ENCODE measurements at places on chromosomes 6 and 20.

DNA sequence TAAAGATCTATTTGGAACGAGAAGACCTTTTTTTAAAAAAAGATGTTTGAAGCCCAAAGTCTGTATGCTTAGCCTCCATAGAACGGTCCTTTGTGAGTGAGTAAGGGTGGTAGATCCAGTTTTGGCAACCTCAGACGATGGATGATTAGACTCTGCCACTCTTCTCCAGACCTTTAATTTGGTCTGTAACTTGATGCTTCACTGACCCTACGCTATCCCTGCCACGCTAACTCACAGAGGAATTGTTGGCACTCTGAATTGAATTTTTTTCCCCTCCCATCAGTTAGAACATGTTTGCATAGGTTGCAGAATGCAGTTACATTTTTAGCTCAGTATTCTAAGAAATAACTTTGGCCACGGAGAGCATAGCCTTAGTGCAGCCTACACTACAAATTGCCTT, 15.8 kb upstream of the DEK start:
- no peak for DNase-seq

DNA sequence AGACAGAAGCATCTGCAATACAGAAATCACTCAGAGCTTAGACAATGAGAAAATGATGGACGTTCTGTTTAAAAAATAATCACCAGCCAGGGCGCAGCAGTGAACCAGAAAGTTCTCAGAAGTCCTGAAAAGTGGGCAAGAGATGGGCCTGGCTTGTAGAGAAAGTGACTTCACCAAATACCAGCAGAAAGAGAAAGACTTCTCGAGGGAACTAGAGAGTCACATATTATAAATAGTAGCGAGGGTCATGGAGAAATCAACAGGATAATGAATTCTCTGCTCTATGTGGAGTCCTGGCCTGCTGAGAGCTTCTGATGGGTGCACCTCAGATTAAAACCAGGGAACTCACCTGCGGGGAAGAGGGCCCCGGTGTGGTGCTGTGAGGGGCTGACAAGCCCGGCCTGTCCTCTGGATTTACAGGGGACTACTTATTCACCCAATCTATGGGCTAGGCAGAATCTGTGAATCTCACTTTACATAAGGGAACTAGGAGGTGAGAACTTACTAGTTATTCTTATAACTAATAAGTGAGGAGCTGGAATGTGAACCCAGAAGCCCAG, 5.6 kb upstream of the RAMACL start:
- DNase-seq, result no peak

DNA sequence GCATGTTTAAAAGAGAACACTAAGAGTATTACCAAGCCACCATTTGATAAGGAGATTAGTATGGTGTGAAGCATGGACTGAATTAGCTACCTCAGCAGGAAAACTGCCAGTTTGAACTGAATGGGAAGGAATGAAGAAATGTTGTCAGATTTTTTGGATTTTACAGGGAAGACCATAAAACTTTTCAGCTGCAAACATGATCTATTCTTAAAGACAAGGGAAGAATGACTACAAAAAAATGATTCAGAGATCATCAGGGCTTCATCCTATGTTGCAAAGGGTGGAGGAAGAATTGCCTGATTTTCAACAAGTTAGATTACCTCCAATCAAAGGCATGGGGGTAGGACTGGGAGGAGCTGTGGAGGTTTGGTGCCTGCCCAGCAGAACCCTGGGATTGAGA, 49.3 kb upstream of the MTRF1L start:
- no peak for DNase-seq

- no peak for DNase-seq
These were observed 8.1 kb downstream of the FYN start for GRCh38 chr6:111865049-111865585.

DNA sequence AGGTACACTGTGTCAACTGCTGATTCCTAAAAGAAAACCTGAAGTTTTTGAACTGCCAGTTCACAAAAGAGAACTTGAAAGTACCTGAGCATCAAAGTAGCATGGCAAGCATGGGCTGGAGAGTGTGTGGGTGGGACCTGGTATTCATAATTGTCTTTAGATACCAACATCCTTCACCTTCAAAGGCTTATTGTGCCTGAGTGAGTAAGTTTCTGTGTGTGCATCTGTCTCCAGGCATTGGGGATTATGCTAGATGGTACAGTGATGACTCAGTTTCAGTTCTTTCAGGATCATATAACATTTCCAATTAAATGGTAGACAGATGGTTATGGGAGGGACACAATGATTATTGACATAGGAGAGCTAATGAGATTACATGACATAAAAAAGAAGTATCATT, 238.5 kb downstream of the ZFAND3 start:
- DNase-seq, result no peak

DNA sequence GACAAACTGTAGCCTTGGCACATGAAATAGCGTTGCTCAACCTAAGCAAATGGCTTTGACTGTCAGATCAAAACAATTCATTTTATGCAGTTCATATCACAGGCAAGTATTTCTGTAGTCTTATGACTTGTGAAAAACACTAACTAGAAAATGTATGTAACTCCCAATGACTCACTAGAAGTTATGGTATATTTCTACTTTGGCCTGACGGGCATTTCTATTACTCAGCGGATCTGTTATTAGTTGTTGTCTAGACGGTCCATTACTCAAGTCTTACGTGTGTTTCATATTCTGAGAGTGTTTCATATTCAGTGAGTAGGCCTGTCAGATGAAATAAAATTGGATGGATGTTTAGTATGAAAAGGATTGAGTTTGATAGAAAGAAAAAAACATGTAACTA, 880.9 kb downstream of the PRIM2 start:
- no peak for DNase-seq

- no peak for DNase-seq
These were observed at the start of gene GPSM3 for GRCh38 chr6:32192608-32193039. GPSM3 (minus strand) TSS chr6:32192643; CDS start chr6:32192513, 130 bp downstream.

DNA sequence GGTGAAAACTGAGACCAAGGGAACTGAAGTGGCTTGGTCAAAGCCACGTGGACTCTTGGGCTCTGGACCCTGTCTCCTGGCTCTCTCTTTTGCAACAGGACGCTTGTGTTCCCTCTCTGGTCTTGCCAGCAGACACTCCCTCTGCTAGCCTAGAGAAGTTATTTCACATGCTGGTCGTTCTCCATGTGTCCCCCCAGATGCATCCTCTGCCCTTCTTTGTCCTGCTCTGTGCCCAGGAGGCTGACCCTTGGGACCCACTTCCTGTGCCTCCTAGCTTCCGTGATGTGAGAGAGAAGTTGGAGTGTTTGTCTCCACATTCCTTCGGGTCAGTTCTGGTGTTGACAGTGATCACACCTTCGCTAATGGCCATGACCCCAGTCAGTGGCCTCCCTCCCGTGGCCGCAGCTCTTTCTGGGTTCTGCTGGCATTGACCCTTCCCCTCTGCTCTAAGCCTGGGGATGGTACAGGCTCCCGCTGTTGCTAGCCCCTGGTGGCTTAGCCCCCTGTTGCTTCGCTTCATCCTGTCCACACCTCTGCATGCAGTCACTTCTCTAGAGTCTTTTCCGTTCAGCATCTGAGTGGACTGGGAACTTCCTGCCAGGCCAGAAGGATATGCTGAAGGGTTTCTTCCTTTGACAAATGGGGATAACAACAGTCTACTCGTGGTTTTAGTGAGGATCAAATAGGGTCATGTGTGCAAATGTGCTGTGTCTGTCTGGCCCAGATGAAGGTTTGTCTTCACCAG, 70.1 kb upstream of the BMP2 start:
- no peak for DNase-seq

GRCh38 chr6:3518356-3519190, 61.7 kb upstream of the SLC22A23 start:
- DNase-seq, result no peak

DNA sequence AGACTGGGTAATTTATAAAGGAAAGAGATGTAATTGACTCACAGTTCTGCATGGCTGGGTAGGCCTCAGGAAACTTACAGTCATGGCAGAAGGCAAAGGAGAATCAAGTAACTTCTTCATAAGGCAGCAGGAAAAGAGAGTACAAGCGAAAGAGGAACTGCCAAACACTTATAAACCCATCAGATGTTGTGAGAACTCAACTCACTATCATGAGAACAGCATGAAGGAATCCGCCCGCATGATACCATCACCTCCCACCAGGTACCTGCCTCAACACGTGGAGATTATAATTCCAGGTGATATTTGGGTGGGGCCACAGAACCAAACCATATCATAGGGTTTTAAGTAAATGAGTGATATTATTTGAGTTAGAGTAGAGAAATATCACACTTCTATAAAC, 189.3 kb downstream of the TSHZ2 start:
- DNase-seq, result no peak

DNA sequence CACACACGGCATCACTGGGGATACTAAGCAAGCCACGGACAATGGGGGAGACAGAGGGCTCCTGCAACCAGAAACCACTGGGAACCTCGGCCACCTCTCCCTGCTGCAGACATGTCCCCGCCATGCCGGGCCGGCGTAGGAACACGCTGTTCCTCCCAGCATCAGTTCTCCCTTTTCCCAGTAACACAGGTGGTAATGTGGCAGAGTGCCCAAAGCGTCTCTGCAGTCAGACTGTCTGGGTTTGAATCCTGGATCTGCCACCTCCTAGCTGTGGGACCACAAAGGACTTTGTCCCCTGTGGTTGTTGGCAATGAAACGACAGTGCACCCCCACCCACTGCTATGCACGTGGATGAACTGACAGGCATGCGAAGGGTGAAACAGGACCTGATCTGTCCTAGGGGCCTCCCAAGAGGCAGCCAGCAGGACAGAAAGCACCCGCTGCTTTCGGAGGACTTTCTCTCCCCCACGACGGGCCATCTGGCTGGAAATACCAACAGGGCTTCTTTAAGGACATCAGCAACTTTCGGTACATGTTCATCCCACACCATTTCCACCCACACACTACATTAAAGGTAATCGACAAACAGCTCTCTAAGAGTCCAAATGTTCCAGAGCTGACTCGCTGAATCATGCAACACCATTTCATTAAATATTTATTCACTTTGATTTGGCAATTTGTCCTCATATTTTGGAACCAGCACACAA, 74.1 kb downstream of the SULF2 start:
- no peak for DNase-seq

DNA sequence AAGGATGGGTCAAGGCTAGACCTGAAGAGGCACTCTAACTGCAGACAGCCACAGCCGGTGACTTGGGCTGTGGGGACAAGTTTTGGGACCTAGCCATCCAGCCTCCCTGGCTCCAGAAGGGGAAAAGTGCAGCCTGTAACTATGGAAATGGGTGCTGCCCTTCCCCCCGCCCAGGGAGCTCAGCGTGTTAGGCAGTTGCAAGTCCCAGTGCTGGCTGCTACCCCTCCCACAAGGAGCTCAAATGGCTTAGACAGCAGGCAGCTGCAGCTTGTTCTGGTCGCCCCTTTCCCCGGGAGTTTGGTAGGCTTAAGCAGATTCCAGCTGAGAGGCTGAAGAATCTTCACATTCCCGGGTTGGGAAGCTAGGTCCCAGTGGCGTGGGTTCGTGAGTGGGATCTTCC, 162.6 kb downstream of the FAM83B start:
- DNase-seq, result no peak

GRCh38 chr20:4064144-4064909, 49.0 kb upstream of the RNF24 start:
- no peak for DNase-seq

- no peak for DNase-seq
These were observed 10.2 kb upstream of the PRND start for GRCh38 chr20:4711511-4711910.

DNA sequence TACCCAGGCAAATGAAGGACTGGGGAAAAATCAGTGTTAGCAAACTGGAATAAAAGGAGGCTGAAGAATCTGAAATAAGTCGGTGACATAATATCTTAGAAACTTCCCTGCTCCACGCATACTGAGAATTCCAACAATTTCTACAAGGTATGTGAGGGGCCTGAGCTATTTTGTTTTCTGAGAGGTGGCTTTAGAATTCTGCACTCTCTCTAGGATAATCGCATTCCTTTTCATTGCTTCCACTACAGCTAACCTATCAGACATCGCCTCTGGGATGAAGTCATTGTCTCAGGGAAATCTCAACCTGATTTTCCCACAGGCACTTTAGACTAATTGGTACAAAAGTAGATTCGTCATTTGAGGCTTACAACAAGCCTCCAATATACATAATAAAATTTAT, 740.8 kb downstream of the PHF3 start:
- DNase-seq, result no peak

DNA sequence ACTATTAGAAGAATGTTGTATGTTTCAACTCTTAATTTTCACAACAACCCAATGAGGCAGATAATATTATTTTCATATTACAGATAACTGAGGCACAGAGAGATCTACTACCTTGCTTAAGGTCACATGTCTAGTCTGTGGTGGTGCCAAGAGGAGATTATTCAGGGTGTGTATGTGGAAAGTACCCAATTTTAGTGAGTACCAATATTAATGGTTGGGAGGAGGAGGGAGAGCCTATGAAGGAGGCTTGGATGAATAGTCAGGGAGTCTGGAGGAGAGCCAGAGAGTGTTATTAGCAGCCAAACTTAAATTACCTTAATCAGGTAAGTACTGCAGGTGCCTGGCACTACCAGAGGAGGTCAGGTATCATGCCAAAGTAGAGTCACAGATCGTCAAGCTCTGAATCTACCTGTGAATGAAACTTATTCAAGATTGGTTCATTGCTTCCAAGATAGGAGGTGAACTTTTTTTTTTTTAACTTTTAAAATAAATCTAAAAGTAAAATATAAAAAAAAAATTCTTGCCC, 10.9 kb upstream of the CALHM6 start:
- no peak for DNase-seq

DNA sequence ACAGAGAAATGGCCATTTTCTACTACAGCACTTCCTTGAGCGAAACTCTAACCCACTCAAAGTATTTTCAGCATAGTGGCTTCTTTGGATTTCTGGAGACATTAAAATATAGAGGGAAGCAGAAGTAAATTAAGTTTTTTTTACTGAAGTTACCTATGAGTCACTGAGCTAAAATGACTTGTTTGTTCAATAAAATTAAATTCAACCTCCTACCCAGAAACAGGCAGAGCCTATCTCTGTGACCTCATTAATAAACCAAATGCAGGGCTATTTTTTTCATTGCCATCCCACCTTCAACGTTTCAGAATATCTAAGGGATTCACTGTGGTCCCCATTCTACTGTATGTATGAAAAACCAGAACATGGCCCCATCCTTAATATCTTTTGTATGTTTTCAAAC, 133.0 kb downstream of the MTFR2 start:
- DNase-seq, result no peak

GRCh38 chr6:6656287-6656686, 67.8 kb downstream of the LY86 start:
- DNase-seq, result no peak

- DNase-seq, result no peak
These were observed 78.2 kb upstream of the TBX18 start for GRCh38 chr6:84842525-84843166.

DNA sequence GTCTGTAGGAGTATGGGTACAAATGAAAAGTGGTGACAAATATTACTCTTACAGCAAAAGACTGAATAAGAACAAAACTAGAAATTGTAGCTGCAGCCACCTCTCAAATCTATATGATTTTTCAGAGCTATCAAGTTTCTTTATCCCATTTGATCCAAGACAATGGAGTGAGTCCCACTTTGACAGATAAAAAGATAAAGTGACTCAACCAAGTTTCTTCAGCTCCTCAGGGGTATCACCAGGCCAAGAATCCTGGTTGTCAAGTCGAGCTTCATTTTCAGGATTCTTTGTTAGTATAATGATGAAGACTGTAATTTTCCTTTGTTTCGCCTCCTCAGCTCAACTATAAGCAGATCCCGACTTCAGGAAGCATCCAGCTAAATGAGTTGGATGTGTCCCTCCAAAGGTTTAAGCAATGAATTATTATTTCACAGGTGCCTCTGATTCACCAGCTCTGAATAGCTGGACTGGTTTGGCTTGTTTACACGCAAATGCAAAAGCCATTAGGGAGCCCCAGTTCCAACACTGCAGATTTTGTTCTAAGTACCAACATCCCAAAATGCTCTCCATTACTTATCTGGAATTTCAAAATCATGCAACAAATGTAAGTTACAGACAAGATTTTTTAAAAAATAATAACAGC, 238.9 kb downstream of the MAFB start:
- no peak for DNase-seq

Measured in Panc1 (cell line).